ENCODE measurements at places on chromosomes 11 and 22.

DNA sequence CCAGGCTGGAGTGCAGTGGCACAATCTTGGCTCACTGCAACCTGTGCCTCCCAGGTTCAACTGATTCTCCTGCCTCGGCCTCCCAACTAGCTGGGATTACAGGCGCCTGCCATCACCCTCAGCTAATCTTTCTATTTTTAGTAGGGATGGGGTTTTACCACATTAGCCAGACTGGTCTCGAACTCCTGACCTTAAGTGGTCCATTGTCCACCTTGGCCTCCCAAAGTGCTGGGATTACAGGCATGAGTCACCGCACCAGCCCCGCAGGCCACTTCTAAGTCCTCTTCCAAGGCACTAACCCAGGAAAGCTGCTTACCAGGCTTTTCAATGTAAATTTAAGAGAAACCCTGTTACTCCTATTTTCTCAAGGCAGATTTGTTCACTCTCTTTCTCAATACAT is 50.4 kb downstream of the DENND5A start:
- DNase-seq = no peak

DNA sequence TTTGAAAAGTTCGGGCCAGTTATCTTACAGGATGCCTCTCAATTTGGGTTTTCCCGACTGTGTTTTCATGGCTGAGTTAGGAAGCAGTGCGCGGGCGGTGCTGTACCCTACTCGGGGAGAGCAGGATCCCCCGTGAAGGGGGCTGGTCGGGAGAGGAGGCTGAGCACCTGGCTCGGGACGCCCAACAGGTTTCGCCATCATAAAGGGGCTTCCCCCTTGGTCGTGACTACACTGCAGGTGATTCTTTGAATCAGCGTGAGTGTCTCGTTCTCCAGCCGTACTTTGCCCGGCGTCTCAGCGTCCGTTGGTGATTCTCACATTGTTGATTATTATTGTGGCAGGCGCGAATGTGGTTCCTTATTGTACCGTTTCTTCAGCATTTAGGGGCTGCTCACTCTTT is 46.6 kb downstream of the ST14 start:
- no peak for DNase-seq

DNA sequence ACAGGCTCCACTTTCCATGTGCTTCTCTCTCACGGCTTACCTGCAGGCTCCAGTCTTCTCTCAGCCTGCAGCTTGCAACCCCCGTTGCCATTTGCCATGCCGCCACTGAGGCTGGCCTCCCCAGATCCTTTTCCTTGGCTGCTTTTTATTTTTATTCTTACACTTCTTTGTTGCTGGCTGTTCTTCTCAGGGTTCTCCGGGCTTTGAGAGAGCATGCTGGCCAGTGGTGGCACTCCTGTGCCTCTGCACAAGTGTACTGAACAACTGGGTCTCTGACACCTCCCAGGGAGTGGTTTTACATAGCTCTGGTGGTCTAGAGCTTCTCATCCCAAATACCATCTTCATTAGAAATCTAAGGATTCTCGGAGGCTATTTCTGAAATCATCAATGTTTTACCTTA is 241.7 kb upstream of the MTNR1B start:
- DNase-seq = no peak

DNA sequence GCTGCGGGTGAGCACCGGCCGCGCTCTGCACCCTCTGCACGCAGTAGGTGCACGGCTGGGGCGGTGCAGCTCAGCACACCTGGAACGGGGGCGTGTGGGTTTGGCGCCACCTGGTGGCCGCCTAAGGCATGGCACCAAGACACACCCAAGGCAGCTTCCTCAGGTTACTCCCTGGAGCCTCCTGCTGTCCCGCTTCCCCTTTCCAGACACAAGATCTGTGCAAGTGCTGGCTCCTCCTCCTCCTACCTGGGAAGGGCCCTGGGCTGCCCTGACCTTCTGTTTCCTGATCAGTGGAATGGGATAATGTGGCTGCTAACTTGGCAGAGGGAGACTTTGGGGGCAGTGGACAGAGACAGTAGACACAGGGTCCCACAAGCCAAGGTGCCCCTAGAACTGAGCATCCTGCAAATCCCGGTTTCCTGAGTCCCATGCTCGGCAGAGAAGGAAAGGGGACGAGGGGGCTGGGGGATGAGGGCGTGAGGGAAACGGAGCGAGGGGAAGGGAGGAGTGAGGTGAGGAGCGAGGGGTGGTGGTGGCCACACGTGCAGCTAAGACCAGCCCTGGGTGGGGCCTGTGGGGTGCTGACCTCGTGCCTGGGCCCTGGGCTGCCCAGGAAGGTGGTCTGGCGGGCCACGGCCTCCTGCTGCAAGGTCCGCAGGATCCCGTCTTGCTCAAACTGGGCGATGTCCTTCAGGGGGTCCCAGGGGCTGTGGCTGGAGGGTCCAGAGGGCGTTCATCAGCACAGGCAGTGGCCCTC is 34.8 kb upstream of the CARS1 start:
- peak; percentile 94 for DNase-seq

- no peak for DNase-seq
Measured at GRCh38 chr11:76347466-76347865, 33.5 kb downstream of the THAP12 start.

GRCh38 chr11:119592642-119593041 is 136.4 kb downstream of the NECTIN1 start:
- DNase-seq = no peak

DNA sequence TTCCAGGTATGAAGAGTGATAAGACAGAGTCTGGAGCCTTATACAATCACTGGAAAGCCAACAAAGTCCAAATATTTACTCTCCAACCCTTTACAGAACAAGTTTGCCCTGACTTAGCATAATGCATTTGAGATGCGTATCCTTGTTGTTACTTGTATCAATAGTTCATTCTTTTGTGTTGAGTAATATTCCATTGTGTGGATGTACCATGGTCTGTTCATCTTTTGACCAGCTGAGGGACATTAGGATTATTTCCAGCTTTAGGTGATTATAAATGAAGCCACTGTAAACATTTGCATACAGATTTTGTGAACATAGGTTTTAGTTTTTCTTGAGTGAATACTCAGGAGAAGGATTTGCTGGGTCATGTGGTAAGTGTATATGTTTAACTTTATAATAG is 9.7 kb downstream of the SDHAF2 start:
- no peak for DNase-seq

GRCh38 chr11:120097721-120098385 is 40.1 kb downstream of the TRIM29 start:
- DNase-seq = no peak

GRCh38 chr11:910044-910588 is 494 bp downstream of the CHID1 start:
- no peak for DNase-seq

GRCh38 chr11:103946793-103947545 is 89.5 kb upstream of the DDI1 start:
- no peak for DNase-seq

Measured in HT-29 (cell line).